ENCODE measurements at places on chromosomes 5 and 9.

- no peak for DNase-seq
These were observed 213.9 kb upstream of the TBCA start for GRCh38 chr5:77990020-77990419.

DNA sequence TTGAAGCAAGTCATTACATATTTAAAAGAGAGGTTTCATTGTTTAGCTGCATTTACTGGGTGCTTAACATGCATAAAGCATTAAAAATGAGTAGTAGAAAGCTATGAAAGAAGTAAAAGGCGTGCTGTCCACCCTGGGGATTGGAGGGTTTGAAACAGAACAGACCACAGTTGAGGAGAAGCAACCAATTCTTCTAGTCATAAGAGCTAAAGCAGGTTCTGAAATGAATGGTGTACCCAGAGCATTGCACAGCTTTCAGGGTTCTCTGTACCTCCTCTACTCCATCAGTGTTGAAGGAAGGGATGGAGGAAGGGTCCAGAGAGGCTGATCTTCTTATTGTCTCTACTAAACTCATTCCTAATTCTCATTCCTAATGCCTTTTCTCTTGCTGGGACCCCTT lies 68.9 kb downstream of the SH3RF2 start:
- no peak for DNase-seq

GRCh38 chr5:173245319-173246134 lies 10.5 kb upstream of the NKX2-5 start:
- no peak for DNase-seq

DNA sequence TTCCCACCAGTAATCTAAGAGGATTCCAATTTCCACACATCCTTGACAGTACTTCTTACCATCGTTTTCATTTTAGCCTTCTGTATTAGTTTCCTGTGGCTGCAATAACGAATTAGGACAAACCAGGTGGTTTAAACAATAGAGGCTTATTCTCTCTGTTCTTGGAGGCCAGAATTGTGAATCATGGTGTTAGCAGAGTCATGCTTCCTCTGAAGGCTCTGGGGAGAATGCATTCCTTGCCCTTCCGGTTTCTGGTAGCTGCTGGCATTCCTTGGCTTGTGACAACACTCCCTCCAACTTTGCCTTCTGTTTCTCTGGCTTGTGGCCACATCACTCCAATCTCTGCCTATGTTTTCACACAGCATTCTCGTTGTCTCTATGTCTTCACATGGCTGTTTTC lies 23.5 kb downstream of the RIGI start:
- DNase-seq: peak; percentile 53

GRCh38 chr5:34717426-34718327 lies 61.5 kb downstream of the RAI14 start:
- DNase-seq: peak; percentile 99
